Heart left ventricle (tissue), 16 donors: ENCODE measurements at places on chromosomes 3 and 15. TPM values are rescaled to one million over a fixed set of nuclear protein-coding genes. Genes with fewer than 3 reads are reported as not detected.

DNA sequence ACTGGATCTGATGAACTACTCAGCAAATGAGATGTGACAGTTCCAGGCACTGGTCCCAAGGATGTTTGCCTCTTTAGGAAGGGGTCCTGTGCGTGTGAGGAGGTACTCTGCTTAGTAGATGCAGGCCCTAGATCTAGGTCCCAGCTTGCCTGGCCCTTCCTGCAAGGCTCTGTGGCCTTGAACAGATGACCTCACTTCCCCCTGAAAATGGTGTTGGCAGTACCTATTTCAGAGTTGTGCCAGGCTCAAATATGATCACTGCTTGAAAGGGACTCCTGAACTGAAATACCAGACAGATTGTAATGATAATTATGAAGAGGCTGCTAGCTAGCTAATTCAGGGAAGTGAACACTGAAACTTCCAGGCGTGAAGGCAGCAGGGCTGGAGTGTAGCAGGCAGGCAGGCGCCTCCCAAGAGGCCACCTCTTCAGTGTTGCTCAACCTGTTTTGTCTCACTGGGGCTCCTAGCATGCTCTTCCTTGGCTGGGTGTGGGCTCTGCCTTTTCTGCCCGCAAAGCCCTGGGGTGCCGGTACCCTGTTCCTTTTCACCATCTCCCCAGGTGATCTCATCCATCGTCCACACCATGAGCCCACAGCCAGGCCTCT is 24.1 kb upstream of the CPNE9 start:
- no peak for DNase-seq

The C3orf80 gene
- total RNA-seq: 0.10 TPM

- no peak for DNase-seq
Measured at GRCh38 chr3:190073264-190074008, 47.3 kb downstream of the P3H2 start.

DNA sequence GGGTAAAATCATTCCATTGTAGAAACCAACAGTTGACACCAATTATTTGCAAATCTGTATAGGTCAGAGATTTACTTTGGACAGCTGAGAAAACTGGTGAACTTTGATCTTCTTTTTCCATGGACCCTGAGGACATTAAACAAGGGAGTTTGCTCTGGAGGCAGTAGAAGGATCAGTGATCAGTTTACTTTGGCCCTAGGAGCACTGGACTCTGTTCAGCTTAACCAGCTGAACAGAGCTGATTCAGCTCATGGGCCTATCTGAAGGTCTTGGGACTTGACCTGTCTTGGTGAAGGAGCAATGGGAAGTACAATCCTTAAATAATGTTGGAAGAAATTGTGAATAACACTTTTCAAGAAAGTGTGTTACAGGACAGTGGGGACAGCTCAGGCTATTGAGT is 15.2 kb upstream of the TF start:
- no peak for DNase-seq

- DNase-seq: no peak
Measured at GRCh38 chr15:92068121-92068520, 214.6 kb downstream of the SLCO3A1 start.

DNA sequence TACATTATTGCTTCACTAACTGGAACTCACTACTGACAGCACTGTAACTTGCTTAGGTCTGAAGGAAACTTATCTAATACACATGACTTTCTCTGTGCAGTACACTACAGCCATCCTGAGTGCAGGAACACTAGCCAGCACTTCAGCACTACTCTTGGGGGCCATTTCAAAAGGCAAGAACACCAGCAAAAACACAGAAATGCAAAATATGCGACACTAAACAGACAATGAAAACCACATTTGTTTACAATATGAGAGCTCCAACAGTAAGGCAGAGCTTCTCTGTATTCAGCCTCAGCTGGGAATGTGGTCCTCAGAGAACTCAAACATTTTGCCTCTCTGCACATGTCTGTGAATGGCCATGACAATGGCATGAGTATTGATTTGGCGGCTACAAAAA is 109.6 kb downstream of the ARRDC4 start:
- DNase-seq: no peak

The TMC3 gene
- not detected for total RNA-seq

The CERS3 gene
- total RNA-seq: not detected

DNA sequence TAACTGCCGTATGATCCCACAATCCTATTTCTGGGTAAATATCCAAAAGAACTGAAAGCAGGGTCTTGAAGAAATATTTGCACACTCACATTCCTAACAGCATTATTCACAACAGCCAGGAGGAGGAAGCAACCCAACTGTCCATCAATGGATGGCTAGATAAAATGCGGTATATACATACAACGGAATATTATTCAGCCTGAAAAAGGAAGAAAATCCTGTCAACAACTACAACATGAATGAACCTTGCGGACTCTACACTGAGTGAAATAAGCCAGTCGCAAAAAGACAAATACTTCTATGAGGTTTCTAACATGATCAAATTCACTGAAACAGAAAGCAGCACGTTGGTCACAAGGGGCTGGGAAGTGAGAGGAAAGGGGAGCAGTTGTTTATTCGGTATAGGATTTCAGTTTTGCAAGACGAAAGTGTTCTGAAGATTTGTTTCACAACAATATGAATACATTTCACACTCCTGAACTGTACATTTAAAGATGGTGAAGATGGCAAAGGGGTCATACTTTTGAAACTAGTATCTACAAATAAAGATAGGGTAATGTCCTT is 6.2 kb downstream of the DLG1 start:
- no peak for DNase-seq

DNA sequence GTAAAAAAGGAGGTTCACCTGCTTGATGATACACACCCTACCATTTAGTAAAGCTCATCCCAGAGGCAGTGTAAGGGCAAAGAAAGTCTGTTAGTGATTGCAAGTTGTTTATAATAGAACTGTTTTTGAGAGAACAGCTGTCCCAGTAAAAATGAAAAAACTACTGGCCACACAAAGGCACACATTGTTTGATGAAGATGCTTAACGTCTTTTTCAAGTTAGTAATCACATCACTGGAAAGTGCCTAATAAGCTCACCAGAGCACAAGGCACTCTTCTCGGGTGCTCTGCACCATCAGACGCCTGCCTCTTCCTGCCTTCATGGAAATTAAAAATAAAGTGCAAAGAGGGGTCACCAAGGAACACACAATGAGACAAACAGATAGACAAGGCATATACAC is 186.9 kb downstream of the PDZRN3 start:
- no peak for DNase-seq

GRCh38 chr15:74243431-74243830 is 7.3 kb downstream of the CCDC33 start:
- DNase-seq: no peak
